ENCODE measurements at places on chromosomes 3 and 15.

DNA sequence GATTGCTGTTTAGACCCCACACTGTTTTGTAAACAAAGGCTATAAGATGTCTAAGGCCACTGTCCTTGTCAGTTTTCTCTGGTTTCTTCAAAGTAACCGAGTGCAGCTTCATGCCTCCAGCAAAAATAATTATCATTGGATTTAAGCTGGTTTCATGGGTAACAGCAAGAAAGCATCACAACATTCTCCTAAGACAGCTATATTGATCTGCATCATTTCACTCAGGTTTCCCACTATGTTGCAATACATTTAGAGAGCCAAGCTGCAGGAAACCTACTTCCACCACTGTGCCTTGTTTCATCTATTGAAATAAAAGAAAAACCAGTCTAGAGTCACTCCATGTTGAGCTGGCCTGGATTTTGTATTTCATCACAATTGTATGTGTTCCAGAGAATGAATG, 351.4 kb downstream of the OXSM start:
- no peak for DNase-seq

DNA sequence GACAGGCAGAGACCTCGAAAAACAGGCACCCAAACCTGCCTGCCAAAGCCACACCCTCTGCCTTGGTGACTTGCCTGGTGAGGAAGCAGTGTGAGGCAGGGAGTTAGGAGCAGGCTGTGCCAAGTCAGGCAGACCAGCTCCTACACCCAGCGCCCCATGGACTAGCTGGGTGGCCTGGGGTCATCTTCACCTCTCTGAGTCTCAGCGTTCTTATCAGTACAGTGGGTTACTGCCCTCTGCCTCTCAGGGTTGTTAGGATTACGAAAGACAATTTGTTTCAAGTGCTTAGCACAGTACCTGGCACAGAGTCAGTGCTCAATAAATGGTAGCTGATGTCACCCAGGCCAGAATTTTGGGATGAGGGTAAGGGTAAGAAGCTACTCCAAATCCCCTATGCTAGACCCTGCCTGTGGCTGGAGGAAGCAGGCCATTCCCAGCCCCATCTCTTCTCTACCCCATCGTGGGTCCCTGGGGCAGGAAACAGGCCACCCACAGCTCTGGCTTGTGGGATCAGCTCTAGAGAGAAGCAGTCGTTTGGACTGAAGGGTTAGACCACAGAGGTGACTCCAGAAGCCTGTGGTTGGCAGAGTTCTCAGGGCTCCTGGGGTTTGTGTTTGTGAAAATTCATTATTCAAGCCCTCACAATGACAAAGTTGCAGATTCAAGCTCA, 10.1 kb downstream of the SLC51B start:
- no peak for DNase-seq

DNA sequence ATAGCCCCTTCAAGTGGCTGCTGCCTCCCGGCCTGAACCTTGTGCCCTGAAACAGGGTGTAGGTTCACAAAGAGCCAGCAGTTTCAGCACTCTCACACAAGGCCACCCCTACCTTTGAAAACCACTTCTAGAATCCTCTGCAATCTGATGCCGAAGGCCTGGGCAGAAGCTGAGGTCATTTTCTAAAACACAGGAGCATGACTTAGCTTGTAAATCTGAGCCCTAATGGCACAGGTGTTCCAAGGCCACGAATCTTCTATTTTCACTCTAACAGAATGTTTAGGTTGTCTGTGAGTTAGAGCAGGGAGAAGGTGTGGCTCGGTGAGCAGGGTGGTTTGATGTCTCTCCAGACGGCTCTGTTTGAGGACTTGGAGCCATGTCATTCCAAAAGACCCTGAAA, 62.3 kb downstream of the SYNM start:
- DNase-seq: no peak

DNA sequence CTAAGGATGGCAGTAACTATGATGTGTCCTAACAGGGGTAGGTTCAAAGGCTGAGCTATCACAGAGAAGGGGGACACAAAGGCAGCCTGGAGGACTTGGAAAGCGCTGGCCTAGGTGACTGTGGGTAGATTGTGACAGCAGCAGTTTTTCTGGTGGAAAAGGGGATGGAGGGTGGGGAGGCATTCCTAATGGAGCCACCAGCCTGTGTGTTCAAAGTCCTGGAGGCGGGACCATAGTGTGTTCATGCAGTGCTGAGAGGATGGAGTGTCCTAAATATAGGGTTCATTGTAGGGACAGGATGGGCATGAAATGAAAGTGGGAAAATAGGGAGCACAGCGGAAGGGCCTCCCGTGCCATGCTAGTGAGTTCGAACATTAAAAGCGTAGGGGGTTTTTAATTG, 51.5 kb upstream of the POLR2M start:
- DNase-seq: no peak

GRCh38 chr3:69869643-69870042, 129.9 kb upstream of the SAMMSON start:
- DNase-seq: no peak

GRCh38 chr3:54437271-54437670, 314.9 kb downstream of the CACNA2D3 start:
- no peak for DNase-seq

DNA sequence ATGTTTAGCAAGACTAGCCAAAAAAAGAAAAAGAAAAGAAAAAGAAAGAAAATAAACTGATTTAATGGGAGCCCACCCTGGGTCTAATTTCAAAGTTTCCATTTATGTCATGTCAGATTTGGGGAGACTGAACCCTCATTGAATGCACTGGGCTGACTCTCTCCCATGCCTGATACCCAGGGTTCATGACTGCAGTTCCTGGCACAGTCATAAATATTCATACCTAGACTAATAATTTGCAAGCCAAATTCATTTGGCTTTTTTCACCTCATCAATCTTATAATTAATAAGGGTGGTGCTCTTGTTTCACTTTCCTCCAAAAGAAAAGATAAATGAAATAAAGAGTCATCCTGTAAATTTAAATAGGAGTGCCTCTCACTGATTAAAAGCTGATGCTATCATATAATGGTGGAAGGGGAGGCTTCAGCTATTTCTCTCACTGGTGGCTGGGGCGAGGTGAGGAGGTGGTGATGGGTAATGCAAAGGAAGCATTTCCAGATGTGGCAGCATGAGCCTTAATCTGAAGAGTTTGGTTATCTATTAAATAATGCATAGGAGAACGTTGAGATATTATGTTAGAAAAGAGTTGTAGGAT, 224.5 kb downstream of the MEIS2 start:
- no peak for DNase-seq
